ENCODE measurements at places on chromosomes 13 and 19.

DNA sequence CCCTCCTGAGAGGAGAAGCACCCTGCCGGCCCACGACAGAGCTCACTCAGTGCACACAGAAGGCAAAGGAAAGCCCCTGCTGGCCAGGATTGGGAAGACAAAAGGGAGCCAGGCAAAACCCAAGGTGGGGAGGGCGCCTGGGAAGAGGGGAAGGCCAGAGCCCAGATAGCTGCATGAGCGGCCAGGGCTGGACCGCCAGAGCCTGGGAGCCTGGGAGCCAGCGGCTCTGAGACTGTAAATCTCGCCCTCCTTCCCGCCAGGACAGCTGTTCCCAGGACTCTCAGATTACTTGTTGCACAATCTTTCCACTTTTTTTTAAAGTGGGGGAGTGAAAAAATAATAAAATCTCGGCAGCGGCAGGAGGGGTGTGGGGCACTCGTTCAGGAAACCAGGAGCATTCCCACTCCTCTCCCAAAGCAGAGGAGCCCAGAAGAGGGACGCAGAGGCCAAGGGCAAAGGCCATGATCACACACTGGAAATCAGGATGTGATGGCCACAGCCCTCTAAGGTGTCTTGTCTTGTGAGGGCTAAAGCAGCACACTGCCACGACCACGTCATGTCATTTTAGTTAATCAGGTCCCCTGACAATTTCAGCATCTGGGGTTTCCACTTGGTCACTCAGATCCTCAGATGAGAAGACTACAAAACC, 19.6 kb upstream of the EPHX3 start:
- DNase-seq: peak; percentile 51

- DNase-seq: no peak
Measured at GRCh38 chr19:38556521-38557174, 61.1 kb downstream of the MAP4K1 start.

DNA sequence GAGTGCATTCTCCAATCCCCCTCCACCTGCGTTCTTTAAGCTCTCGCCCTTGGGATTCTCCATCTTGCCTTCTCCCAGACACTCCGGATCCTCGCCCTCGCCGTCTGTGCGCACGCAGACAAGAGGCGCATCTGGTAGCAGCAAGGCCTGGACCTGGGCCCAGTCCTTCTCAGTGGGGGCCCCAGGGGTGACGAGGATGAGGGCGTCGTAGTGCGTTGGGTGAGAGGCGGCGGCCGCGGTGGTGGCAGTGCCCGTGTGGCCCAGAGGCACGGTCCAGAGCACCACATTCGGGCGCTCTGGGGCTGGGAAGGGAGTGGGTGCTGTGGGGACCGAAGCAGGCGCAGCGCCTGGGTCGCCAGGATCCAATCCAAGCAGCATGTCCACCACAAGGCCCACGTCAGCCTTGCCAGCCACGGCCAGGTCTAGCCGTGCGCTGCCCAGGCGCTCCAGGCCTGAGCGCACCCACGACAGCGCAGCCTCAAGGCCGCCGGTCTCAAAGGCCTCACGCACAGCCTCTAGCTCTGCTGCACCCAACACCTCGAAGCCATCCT, 3.1 kb downstream of the IRGQ start:
- DNase-seq: no peak

- no peak for DNase-seq
Measured at GRCh38 chr13:111314852-111315251, 5.6 kb upstream of the TEX29 start.

DNA sequence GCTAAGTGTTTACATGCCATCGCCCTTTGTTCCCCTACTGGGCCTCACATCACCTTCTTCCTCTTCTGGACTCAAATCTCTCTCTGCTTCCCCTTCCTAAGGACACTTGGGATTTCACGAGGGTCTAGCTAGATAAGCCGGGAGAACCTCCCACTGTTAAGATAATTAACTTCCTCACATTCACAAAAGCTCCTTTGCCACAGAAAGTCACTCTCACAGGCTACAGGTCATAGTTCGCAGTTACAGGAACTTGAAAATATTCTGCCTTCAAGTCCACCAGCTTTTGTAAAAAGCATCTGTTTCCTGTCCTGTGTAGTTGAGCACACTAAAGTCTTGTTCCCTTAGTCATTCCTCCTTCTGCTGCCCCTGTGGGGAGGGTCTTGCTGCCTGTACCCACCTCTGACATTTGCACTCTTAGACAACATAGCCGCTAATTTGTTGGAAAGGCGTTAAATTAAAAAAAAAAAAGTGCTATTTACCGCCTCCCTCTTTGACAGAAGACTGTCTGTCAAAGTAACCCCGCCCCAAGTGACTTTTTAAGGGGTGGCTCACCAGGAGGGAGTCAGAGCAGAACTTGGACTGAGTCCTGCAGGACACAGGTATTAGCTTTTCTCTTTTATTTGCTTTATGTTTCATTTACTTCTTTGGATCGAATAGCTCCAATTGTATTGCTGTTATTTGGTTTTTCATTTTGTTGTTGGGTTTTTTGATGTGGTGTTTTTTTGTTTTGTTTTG, 26.8 kb upstream of the CEACAM21 start:
- DNase-seq: no peak

- DNase-seq: no peak
Measured at GRCh38 chr13:41370736-41371135, 59.7 kb downstream of the NAA16 start.

DNA sequence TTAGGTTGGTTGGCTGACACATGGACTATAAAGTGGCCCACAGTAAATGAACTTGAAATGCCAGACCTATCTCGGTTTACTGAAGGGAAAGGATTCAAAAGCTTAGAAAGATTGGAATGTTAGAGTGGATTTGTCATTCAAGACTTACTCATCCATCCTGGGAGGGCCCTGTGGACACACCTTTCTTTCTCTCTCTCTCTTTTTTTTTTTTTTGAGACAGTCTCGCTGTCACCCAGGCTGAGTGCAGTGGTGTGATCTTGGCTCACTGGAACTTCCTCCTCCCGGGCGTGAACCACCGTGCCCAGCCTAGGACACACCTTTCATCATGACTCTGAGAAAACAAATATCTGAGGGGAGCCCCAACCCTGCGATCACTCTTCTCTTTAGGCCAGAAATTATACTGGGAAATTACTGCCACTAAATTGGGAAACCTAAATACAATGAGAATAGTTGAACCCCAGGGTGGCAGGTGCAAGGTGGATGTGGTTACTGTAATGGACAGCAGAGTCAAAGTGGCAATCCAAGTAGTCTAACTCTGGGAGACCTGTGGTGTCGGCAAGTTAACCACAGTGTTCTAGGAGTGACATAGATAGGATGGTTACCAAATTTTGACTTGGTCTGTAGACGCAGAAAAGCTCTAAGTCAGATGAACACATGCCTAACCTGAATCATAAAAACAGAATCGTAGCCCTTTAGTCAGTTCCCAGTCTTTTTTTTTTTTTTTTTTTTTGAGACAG, 47.1 kb upstream of the ZMYM5 start:
- DNase-seq: no peak

- no peak for DNase-seq
Measured at GRCh38 chr13:47134939-47135489, 238.2 kb upstream of the HTR2A start.
